ENCODE measurements at places on chromosomes 3 and 15. TPM values are rescaled to one million over a fixed set of nuclear protein-coding genes. Genes with fewer than 3 reads are reported as not detected.

GRCh38 chr3:66472313-66473134 lies 28.3 kb downstream of the LRIG1 start:
- H3K36me3 ChIP-seq, result no peaks in the 10 kb centered on the region
- H3K4me3 ChIP-seq, result no peak overlapping the region
- peak overlapping the region; percentile 26 for H3K27ac ChIP-seq
- peaks cover 41% of the 10 kb centered on the region for H3K4me1 ChIP-seq
- H3K27me3 ChIP-seq, result no peaks in the 10 kb centered on the region
- DNase-seq, result no peak

DNA sequence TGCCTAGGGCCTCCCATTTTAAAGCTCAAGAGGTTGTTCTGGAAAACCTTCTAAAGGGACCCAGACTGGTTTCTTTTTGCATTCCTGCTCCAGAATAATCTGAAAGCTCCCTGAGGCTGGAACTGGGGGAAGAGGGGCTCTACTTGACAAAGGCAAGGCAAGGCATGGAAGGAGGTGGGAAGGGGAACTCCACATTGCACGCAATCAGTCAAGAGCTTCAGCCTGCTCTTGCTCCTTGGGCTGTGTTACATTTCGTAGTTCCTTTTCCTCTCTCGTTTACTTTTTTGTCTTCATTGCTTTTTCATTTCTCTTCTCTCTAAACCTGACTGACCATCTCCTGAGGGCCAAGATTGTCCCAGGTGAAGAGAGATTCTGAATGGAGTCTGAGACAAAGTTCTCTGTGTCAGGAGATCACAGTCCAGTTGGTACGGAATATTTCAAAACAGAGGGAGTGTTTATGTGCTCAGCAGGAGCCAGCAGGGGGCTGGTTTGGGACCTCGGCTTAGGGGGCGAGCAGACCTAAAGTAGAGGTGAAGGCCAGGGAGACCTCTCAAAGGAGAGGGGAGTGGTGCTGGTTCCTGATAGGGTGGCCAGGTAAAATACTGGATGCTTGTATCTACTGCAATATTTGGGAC lies 6.0 kb upstream of the KCTD6 start:
- peaks cover 22% of the 10 kb centered on the region for H3K4me1 ChIP-seq
- no peak for DNase-seq

DNA sequence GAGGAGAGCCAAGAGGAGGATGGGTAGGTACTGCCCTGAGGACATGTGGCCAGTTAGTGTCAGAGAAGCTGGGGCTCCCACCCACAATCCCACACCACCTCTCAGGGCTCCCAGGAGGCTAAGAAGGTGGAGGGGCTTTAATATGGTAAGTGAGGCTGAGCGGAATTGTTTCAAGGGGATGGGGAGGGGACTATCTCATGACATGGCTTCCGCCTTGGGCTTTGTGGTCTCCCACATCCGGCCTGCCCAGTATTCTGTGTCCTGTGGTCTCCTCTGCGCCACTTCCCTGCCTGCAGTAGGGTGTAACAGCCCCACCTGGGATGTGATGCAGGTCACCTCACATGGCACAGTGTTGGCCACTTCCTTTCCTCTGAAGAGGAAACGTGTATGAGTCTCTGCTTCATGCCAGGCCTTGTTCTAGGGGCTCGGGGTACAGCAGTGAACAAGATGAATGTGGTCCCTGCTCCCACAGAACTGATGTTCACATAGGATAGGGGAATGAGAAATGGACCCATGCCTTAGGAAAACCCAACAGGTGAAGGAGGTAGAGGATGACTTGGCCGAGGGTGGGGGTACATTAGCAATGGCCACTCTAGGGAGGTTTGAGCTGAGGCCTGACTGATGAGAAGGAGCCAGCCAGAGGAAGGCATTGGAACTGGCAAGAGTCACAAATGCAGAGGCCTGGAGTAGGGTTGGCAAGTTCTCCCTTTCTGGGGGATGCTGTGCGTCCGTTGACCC lies 3.2 kb downstream of the NEIL1 start:
- no peak for DNase-seq
- no peaks in the 10 kb centered on the region for H3K36me3 ChIP-seq
- peaks cover 17% of the 10 kb centered on the region for H3K4me1 ChIP-seq
- no peak overlapping the region for H3K4me3 ChIP-seq

Gene RAD51
- 0.42 TPM for total RNA-seq

Data from tibial nerve (tissue), 4 donors.